ENCODE measurements at places on chromosomes 5 and 9.

DNA sequence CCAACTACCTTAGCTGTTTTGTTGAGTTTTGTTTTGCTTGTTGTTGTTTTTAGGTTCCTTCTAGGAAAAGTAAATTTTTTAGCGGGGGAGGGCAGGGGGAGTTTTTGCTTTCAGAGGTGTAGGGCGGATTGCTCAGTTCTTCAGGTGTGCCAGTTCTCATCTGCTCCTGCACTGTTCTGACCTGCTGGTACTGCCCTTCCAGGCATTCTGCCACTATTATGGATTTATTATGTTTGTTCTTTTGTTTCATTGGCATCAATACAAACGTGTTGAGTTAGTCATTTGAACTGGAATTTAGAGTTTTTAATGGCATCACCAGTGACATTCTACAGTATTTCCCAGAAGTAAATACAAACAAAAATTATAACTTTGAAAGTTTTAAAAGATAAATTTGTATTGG lies 26.0 kb downstream of the ERCC6L2 start:
- no peak for DNase-seq

GRCh38 chr5:10351199-10351905 lies 2.1 kb upstream of the MARCHF6 start:
- DNase-seq: peak; percentile 84

DNA sequence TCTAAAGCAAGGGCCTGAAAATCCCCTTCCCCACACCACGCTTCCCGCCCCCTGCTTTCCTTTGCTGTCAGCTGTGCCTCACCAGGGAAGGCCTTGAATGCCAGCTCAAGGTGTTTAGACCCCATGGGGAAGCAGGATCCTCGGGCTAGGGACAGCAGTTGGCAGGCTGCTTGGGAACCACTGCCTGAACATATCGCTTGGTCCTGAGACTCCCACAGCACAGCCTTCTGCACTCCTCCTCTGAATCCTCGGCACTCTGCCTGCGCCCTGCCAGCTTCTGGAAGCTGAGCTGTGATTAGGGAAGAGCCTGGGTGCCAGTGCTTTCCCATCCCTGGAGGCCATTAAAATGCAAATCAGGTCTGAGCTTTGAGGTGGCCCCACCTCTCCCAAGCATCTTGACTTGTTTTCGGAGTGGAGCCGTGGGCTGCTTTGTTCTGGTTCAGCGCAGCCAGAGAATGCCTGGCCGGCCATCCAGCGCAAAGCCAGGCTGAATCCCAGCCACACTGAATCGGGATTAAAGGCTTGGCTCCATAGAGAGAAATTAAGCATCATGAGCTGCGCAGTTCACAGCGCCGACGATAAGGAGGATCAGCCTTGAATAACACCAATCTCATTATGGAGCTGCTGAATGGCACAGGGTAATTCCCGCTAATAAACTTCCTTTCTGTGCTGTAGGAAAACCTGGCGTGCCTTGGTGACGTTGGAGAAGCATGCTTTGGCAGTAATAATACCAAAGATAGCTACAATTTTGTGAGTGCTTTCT lies 40.0 kb downstream of the AMBP start:
- DNase-seq: no peak

DNA sequence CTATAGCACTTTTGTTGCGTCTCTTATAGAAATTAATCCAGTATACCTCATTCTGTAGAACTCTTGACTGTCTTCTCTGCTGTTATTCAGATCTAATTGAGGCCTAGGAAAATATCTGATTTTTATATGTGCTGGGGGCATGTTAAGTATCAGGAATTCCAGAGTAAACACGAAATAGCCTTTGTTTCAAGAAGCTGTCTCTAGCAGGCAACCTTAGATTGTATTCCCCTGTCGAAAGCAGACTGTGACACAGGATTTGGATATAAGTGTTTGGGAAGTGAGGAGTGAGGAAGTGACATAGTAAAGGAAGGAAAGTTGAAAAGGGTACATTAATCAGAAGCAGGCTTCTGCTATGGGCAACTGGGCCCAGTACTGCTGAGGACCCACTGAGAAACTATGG lies 72.1 kb upstream of the RASA1 start:
- peak; percentile 33 for DNase-seq

DNA sequence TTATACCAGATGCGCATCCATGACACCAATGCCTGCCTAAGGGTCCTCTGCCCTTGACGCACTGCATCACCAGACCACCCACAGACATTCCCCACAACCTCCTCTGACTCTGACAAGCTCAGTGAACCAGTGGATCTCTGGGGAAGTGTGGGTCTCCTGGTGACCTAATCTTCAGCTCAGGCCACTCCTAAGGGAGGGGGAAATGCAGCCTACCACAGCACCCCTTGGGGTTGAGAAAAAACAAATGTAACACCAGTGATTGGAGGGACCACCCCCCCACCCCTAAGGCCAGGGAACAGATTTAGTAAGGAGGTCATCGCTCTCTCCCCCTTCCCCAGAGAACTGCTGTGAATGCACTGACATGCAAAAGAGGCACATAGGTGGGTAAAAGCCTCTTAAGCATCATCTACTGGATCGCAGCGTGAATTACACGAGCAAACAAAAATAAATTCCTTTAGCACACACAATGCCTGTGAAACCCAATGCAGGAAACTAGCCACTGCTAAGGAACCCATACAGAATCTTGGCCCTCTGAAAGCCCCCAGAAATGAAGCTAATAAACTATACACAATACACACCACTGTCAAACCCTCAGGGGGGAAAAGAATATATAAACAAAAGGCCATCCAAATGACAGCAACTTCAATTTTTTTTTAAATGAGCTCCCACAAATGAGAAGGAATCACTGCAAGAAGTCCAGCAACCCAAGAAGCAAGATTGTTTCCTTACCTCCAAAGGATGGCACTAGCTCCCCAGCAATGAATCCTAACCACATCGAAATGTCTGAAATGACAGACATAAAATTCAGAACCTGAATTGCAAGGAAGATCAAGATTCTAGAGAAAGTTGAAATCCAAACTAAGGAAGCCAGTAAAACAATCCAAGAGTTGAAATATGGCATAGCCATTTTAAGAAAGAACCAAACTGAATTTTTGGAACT lies 513.7 kb upstream of the PTGER4 start:
- DNase-seq: peak; percentile 31

DNA sequence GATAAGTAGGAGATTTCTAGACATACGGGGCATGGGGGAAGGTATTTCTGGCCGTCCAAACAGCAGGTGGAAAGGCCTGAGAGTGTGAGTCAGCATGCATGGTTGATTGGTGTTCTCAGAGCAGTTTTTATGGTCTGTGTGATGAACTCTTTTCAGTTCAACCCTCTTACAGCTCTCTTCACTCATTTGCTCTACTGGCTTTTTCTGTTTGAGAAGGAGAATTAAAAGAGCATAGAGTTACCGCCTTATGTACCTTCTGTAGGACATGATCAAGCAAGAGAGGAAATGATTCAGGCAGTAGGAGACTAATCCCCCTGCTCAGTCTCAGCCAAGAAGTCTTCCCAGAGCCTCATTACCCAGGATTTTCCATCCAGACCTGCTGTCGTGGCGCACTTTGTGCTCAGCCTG lies 92.4 kb downstream of the PRDM6 start:
- DNase-seq: no peak

DNA sequence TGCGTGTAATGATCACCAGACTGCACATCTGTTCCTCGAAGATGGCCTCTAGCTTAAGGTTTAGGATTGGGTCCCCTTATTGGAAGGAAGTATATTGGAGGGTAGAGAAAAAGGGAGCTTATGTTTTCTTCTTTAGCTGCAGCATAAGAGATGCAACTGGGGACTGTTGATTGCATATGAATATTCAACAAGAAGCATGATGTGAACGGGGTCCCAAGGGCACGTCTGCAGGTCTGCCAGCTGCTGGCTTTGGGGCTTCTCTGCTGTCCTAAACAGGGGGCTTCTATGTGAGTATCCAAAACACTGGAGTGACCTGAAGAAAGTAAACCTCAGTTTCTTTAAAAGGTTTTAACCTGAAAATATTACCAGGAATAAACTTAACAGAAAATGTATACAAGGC lies 3.6 kb upstream of the BNIP1 start:
- DNase-seq: no peak

GRCh38 chr5:137185193-137185592 lies 313.9 kb downstream of the SPOCK1 start:
- DNase-seq: no peak

- peak; percentile 79 for DNase-seq
These were observed 6.8 kb downstream of the RALGDS start for GRCh38 chr9:133113949-133114885.

DNA sequence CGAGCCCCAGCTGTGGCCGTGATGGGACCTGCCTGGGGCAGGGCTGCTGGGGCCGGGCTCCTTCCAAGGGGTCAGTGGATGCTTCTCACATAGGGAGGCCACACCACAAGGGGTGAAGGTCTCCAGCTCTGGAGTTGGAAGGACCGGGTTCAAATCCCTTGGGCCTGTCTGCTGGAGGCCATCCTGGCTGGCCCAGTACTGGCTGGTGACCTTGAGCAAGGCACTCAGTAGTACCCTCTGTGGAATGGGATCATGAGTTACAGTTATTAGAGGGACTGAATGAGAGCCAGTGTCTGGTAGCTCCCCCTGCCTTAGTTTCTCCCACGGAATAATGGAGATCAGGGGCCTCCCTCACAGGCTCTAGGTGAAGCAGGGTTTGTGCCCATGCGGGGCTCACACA lies 58.3 kb downstream of the LMX1B start:
- DNase-seq: no peak

GRCh38 chr5:160398806-160399205 lies 1.0 kb downstream of the FAM200C start:
- DNase-seq: peak; percentile 29

DNA sequence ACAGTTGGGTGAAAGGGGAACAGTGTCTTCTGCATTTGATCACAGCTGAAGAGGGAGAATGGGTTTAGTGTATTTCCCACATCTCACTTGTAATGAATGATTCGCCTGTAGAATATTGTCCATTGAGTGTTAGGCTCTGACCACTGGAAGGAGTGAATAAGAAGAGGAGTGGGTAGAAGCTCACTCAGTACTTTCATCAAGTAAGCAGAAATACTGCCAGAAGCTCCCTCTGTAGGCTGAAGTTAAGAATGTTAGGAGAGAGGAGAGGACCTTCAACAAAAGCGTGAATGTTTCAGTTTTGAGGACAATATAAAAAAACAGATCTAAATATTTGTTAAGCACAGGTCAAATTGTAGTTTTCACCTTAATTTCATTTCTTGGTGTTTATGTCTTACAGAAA lies 27.5 kb downstream of the FSD1L start:
- DNase-seq: peak; percentile 49

GRCh38 chr5:34039398-34040157 lies 3.4 kb downstream of the C1QTNF3 start:
- no peak for DNase-seq

DNA sequence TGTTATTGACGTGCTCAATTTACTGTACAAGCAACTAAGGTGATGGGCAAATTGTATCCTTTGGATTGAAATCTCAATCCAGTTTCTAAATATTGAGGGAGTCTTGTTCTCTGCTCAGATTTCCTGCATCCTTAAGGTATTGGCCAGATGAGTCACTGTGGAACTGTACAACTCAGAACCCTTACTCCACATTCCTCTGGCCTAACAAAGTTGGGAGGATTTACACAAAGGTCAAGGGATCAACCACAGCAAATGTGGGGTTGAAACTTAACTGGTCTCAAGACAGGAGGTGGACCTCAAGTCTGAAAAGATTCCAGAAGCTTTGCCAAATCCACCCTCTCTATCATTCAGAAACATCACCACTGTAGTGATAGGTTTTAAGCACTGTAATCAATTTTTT lies 81.5 kb upstream of the AGXT2 start:
- peak; percentile 97 for DNase-seq

DNA sequence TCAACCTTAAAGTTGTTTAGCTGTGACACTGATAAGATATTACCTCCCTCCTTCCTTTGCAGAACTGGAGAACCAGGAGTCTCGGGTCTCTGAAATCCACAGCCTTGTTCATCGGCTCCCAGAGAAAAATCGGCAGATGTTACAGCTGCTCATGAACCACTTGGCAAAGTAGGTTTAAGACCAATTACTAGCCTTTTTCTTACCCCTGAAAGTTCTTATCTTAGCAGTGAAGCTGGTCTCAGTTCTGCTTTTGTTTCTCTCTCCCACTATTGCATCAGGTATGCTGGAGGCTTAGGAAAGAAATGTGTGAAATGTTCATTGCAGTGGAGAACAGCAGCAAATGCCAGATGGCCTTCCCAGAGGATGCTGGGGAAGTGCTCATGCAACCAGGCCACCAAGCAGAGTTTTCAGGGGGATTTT lies 287.4 kb downstream of the ARHGAP26 start:
- no peak for DNase-seq

- DNase-seq: no peak
These were observed 34.1 kb upstream of the LRRC14B start for GRCh38 chr5:157126-157715.

DNA sequence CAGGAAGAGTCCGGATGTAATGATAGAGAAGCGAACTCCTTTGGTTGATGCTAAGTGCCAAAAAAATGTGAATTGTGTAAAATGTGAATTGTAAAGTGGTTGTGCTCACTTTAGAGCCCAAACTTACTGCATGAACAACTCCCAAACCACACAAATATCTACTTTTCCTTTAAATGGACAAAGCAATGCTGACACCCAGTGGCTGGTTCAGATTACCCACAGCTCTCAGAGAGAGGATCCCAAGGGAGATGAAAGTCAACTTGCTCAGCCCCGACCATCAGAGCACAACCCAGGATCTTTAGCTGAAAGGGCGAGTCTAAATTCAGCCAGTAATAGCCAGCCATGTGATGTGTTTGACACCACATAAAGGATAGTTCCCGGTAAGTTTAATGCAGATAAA lies 133.7 kb downstream of the NMUR2 start:
- peak; percentile 16 for DNase-seq
